Naive B cell (primary cell): ENCODE measurements at places on chromosomes 3 and 15.

- no peak for DNase-seq
Measured at GRCh38 chr3:194101592-194102432, 34.1 kb upstream of the HES1 start.

GRCh38 chr3:195148549-195148948 lies 122.4 kb downstream of the XXYLT1 start:
- no peak for DNase-seq

DNA sequence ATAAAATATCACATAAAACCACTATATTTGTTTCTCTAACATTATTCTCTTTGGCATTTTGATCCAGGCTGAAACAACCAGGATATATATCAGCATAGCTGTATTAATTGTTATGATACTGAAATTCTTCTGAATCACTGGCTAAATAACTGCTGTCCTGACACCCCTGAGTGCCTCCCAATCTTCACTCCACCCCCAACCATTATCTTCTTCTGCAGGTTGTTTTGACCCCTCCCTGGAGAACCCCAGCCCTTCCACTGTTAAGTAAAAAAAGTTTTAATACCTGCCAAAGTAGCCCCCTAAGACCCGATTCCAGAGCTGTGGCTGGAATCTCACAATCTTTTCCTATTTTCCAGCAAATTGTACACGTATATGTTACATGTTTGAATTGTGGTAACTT lies 124.1 kb downstream of the DNAH12 start:
- DNase-seq: no peak

DNA sequence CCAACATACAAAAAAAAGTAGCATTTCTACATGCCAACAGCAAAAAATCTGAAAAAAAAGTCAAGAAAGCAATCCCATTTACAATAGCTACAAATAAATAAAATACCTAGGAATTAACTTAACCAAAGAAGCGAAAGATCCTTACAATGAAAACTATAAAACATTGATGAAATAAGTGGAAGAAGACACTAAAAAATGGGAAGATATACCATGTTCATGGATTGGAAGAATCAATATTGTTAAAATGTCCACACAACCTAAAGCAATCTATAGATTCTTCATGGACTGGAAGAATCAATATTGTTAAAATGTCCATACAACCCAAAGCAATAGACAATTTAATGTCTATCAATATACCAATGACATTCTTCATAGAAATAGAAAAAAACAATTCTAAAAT lies 21.0 kb downstream of the PEAK1 start:
- DNase-seq: no peak

DNA sequence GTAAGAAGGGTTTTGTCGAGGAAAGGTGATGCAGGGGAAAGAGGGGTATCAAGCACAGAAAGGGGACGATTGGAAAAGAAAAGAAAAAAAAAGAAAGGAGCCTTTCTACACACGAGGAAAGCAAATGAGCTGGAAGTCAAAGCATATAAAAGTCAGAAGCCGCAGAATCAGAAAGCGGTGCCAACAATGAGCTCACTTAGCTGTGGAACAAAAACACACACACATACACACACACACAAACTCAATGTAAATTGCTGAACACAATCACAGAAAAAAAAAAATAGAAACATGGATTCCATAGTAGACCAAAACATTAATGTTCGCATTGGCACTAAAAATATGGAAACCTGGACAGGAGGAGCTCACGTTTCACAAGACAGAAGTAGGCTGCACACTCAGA lies 63.4 kb upstream of the FEZF2 start:
- no peak for DNase-seq

DNA sequence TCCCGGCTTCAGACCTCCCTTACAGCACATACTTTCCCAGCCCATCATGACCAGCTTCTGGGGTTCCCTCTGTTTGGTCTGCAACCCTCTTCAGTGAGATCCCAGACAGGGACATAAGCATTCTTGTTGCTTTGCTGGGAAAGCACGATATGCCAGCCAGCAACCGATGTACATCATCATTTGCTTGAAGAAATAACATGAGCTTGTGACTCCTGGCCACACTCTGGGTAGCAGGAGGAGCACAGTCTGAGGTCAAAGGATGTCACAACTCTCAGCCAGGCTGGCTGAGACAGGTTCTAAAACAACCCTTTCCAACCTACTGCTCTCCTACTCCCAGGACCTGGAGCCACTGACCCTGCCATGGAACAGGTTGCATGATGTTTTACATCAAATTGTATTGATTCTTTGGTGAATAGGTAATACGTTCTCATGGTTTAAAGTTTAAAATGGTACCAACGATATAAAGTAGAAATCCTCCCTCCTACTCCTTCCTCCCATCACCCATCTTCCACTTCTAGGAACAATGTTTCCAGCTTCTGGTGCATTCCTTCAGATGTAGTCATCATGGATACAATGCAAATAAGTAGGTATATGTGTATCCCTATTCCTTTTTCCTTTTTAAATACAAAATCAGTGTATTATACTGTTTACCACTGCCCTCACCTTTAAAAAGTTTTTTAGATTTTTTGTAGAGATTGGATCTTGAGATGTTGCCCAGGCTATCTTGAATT lies 190.3 kb downstream of the OPA1 start:
- no peak for DNase-seq

GRCh38 chr3:14719006-14719405 lies 44.1 kb downstream of the C3orf20 start:
- no peak for DNase-seq

GRCh38 chr3:67706934-67707333 lies 52.5 kb upstream of the SUCLG2 start:
- DNase-seq: no peak

DNA sequence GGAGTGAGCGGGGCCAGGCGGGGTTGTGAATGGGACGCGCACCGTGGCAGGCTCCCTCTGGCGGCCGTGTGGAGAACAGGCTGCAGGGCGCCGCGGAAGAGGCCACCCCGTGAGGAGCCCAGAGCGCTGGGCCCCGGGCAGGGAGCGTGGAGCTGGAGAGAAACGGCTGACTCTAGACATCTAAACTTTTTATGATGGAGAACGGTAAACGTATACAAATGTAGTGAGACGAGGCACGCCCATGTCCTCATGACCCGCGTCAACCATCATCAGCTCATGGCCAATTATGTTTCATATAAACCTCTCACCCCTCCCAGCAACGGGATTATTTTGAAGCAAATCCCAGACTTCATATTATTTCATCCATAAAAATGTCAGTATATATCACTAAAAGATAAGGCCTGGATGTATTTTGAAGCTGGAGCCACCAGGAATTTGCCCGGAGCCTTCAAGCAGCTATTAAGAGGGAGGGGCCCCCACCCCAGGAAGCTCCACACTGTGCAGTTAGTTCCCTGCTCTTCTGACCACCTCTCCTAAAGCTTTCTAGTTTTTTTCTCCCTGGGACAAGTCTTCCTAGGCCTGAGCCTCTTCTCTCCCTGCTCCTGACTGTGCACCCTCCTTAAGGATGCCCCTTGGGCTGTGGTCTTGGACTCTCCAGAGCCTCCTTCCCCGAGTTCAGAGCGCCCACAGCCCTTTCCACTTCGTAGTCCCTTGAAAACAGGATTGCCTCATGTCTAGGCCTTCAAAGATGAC lies 149.5 kb downstream of the SMAD6 start:
- peak; percentile 66 for DNase-seq

DNA sequence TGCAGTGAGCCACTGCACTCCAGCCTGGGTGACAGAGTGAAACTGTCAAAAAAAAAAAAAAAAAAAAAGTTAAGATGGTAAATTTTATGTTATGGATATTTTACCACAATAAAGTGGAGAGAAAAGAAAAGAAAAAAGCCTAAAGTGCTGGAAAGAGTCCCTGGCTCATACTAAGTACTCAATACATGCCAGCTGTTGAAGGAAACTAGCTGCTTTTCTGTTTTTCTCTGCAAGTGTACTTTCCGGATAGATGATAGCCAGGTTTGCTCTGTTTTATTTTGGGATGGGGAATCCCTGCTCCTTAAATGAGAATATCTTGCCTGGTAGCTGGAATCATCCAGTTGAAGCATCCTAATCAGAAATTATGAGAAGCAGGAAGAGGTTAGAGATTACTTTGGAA lies 10.9 kb downstream of the EID1 start:
- DNase-seq: no peak

DNA sequence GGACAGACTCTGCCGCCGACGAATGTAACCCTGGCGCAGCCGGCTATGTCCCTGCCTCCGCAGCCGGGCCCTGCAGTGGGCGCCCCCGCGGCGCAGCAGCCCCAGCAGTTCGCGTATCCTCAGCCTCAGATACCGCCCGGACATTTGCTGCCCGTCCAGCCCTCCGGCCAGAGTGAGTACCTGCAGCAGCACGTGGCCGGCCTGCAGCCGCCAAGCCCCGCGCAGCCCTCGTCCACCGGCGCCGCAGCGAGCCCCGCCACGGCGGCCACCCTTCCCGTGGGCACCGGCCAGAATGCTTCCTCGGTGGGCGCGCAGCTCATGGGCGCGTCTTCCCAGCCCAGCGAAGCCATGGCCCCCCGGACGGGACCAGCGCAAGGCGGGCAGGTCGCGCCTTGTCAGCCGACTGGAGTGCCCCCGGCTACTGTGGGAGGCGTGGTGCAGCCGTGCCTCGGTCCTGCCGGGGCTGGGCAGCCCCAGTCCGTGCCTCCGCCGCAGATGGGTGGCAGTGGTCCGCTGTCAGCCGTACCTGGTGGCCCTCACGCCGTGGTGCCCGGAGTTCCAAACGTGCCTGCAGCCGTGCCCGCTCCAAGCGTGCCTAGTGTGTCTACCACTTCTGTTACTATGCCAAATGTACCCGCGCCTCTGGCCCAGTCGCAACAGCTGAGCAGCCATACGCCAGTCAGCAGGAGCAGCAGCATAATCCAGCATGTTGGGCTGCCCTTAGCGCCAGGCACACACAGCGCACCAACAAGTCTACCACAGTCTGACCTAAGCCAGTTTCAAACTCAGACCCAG lies 2.4 kb downstream of the TSC22D2 start:
- peak; percentile 21 for DNase-seq

DNA sequence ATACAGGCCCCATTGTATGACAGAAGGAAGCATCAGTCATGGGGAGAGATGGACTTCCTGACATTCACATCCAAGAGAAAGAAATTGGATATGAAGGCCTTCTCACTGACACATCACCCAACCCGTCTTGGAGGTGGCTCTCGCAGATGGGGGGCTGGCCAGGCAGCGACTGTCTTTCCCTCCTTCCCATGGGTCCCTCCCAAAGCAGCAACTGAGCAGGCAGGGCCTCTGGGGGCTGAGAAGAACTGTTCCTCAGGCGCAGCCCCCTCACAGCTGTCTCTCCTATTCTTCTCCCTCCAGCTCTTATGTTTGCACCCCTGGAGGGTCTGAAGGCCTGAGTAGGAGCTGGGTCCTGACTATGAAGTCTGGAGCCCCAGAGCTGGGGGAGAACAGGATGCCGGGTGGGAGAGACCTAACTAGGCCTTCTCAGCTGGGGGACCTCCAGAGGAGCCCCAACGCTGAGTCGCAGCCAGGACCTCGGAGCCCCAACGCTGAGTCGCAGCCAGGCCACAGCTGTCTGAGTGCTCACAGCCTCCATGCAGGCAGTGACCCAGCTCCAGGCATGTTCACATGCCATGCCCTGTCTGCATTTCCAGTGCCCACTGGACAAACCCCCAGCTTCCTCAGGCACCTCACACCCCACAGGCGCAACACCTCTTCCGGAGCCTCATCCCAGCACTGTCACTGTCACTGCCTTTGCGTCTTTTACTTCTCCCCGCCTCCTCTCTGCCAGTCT lies 29.6 kb downstream of the UMPS start:
- no peak for DNase-seq

DNA sequence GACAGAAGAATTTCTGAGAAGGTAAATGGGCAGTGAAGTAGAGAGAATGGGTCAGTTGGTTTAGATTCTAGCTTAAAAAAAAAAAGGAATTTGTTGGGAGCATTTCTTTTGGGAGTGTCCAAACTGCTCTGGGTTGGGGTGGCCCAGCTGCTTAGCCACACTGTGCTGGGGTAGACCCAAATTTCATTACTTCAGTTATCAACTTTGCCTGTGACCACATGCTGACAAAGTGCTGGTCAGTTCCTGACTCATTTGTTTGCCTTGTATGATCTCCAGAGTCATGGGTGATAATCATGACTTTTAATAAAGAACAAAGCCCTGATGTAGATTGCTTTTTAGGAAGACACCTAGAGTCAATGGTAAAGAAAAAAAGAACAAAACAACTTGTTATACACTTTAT lies 121.5 kb upstream of the FGF7 start:
- DNase-seq: no peak

DNA sequence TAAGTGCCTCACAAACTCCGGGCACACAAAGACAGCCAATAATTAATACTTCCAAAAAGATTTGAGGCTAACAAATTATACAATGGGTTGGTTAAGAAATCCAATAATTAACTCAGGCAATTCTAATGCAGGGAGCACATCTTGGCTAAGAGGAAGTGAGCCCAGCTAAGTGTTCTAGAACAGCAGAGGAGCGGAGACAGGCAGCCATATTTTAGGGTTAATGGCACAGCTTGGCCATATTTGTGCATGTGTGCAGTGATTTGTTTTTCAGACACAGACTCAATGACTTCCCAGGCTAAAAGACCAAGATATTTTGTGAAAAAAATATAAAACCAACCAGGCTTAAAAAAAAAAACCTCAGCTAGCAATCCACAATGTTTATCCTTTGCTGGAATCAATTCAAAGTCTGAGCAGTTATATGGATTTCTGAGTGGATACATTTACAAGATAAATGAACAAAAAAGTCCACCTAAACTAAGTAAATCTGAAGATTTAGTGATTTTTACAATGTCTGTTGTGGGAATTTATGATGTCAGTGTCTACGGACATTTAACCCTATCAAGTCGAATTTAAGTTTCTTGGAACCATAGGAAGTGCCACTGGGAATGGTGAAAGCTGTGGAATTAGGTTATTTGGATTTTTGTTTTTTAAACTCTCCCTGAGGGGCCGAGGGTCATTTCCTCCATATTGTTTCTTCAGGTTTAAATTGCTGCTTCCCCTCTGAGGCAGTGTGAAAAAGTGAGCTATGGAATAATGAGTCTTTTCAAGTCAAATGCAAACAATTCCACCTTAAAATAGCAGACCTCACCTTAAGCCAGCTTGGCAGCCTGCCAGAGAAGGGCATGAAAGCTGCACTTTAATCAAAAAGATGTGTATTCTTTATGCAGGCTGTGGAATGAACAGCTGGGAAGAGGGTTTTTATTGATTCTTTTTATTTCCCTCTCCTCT lies 413.7 kb upstream of the TBL1XR1 start:
- DNase-seq: no peak

GRCh38 chr3:31125413-31126020 lies 231.1 kb upstream of the GADL1 start:
- no peak for DNase-seq
